ENCODE measurements at places on chromosomes 11 and 22. TPM values are rescaled to one million over a fixed set of nuclear protein-coding genes. Genes with fewer than 3 reads are reported as not detected.

GRCh38 chr11:133598906-133599305 lies 66.6 kb upstream of the OPCML start:
- DNase-seq: no peak

GRCh38 chr11:134822897-134823296 lies 410.9 kb upstream of the B3GAT1 start:
- DNase-seq: no peak

FGF19 gene
- polyA plus RNA-seq: 0.14 TPM

DNA sequence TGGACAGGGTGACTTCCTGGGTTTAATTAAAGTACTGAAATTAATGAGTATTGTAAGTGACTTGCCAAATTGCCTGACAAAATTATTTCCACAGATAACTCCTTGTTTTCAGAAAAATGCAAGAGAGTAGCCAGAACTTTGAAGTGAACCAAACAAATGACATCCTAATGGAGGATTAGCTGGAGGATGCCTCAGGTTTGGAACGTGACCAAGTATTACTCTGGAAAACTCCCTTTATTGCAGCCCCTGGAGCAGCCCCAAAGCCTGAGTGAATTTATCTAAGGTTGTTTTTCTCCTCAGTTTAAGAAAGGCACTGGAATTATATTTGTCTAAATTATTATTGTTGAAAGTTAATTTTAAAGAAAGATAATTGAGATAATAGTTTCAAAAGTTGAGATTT lies 343.6 kb upstream of the MTNR1B start:
- no peak for DNase-seq

DNA sequence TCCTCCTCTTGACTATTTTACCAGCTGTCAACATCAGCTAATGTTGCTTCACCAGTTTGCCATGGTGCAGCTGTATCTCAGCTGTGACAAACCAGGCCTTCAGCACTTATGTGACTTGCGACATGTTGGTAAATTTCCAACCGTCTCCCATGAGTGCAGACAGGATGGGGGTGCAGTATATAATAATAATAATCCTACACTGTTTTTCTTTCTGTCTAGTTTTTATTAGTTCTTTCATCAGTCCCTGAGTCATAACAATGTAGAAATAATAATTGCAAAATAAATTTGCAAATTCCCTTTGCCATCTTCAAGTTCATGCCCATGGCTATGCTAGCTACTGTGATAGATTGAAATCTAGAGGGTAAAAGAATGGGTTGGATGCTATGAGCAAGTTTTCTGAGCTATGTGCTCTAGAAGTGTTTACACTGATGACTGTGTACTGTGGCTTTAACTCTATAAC lies 4.9 kb downstream of the MMP13 start:
- no peak for DNase-seq

ADM2 gene
- 2.4 TPM for polyA plus RNA-seq

WNT11 gene
- polyA plus RNA-seq: 17.4 TPM

DNA sequence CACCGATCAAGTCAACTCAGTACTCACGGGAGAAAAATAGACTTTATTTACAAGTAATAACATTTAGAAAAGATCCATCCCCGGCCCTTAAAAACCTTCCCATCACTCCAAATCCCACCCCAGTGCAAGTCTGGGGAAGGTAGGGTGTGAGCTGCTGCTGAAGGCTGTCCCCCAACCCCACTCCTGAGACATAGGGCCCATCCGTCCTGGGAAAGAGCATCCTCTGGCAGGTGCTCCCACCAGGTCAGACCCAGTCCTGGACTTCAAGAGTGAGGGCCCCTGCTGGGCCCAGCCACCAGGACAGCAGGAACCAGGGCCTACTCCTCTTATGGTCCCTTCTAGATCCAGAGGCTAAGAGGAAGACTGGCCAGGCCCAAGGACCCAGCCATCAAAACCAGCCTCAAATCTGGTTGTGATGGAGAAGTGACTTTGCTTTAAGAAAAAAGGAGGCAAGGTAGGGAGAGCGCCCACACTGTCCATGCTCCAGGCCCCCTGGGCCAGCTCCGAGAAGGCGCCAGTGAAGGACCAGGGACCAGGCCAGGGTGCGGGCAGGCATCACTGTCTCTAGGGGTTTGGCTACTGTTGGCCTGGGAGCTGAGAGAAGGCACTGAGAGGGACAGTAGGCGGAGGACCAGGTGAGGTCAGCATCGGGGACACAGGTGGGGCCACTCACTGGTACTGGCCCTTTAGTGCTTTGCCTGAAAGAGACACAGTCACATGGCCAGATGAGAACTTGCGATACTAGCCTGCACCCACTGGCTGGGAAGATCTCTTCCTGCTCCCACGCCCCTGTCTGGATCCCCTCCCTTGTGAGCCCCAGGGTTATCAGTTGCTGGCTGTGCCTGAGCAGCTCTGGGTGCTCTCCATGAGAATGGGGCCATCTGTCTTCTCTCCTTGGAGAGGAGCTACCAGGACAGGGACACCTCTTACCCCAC lies 4.4 kb downstream of the IL18BP start:
- DNase-seq: no peak

- DNase-seq: no peak
Observed at GRCh38 chr11:102320679-102321078, 3.4 kb downstream of the BIRC3 start.

MYOD1 gene
- polyA plus RNA-seq: not detected

SMDT1 gene
- 86.4 TPM for polyA plus RNA-seq

DNA sequence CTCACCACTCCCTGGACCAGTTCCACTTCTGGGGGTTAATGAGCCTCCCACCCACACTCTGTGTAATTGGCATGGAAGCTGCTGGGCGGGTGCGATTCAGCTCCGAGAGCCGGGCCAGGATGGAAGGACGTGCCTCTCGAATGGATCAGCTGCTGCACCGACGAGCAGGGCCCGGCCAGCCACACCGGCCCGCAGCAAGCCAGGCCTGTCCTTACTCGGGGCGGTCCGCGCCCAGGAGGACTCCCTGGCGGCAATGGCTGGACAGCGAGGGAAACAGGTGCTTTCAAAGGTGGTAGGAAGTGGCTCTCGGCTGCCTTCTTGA lies 4.3 kb upstream of the SHISAL1 start:
- DNase-seq: no peak

XRCC6 gene
- 333 TPM for polyA plus RNA-seq

PYGM gene
- 2.5 TPM for polyA plus RNA-seq

GRCh38 chr11:19933801-19934488 lies 221.3 kb downstream of the NAV2 start:
- no peak for DNase-seq

GRCh38 chr11:69554849-69555248 lies 73.4 kb downstream of the LINC01488 start:
- no peak for DNase-seq

DNA sequence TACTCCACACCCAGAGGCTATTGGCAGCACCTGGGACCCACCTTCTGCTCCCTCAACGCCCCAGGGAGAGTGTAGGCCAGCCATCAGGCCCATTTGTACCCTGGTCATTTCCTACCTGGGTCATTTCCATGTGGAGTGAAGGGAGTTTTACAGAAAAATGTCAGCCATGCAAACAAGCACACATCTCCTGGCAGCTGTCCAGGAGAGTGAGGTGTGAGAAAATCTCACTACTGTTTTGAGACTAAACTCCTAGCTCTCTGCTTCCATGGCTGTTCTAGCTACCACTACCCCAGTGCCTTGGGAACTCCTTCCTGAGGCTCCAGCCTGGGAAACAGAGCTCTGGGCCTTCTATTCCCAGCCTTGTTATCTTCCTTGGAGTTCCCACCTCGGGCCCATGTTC lies 2.8 kb upstream of the TMPRSS13 start:
- no peak for DNase-seq

DNA sequence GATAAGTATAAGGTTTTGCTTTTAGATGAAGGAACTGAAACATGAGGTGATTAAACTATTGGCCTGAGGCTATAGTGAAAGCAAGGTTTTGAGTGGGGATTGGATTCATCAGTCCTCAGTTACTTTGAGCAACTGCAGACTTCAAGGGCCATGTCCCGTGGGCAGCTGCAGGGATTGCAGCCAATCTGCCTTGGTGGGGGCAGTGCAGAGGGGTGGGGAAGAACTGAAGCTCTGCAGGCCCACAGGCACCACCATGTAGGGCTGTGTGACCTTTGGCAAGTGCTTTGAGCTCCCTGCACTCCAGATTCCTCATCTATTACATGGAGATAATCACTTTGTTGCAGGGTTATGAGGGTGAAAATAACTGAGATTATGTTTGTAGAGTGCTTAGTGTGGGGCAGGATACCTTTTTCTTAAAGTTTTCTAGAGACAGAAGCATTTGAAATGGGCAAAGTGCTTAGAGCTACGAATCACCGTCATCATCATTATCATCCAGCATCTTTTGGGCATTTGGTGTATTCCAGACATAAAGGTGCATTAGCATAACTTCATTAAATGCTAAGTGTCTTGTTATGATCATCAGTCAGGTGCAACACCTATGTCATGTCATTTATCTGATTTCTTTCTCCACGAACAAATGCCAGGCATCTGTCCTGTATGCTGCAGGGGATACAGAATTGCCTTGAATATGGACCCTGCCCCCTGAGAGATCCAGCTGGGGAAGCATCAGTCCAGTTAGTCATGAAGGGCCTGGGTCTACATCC lies 72.1 kb upstream of the TENM4 start:
- DNase-seq: no peak

GRCh38 chr11:73983741-73984538 lies 1.3 kb upstream of the UCP2 start:
- no peak for DNase-seq

DNA sequence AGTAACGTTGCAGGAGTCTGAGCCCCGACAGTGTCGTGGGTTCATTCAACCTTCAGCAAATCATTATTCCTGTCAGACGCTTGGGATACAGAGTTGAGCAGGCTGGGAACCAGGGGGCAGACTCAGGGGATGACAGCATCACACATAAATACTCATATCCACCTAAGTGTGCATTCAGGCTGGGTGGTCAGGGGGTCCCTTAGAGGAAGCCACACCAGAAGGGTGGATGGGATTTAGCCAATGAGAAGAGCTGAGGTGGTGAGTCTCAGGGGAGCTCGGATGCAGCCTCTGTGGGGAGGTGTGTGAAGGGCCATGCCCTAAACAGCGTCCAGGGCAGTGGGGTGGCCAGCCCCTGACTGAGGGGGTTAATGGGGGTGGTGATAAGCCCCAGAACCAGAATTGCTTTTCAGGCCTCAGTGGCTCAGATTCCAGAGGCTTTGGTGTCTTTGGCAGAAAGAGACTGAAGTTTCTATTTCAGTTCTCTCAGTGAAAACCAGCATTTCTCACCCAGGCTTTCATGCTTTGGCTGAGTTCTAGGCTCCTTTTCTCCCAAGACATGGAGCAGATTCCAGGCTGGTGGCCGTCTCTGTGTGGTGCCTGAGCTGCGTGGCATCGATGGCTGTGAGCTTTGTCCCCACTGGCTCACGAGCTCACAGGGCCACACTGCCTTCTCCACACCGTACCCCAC lies 83.9 kb upstream of the CLDN5 start:
- DNase-seq: no peak

GRCh38 chr11:67400251-67400941 lies 1.3 kb downstream of the PPP1CA start:
- DNase-seq: no peak

DDI1 gene
- polyA plus RNA-seq: not detected

DNA sequence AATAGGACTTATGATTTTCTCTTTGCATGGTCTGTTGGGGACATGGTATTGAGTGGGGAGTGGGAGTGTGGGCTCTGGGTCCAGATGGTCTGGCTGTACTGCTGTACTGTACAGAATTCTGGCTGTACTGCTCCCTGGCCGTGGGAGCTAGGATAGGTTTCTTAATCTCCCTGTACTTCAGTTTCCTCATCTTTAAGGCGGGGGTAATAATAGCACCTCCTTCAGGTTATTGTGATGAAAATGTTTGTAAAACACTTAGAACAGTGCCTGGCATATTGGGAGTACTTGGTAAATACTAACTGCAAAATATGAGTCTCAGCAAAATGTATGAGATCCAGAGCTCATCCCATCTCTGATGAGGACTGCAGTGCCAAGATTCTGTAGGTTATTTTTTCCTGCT lies 198.6 kb downstream of the KIF18A start:
- DNase-seq: no peak

MUC5AC gene
- polyA plus RNA-seq: 0.01 TPM

PRG3 gene
- polyA plus RNA-seq: 0.41 TPM

GRCh38 chr11:9264316-9265210 lies 587 bp downstream of the DENND5A start:
- peak; percentile 60 for DNase-seq

DNA sequence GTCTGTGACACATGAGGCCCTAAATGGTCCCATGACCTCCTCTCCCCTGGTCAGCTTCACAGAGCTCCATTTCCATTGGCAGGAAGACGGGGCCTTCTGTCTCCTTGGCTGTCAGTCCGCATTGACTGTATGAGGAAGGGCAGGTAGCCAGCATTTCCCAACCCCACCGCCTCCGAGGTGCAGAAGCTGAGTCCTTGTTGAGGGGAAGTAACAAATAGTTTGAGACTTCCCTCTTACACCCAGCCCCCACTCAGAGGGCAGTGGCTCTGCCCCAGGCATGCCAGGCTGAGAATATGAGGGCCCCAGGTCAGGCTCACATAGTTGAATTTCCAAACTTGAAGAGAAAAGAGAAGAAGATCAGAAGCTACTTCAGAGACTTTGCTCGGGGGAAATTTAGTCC lies 611.1 kb downstream of the BRD1 start:
- DNase-seq: no peak

PGM2L1 gene
- 4.4 TPM for polyA plus RNA-seq

- DNase-seq: no peak
Observed at GRCh38 chr22:31496735-31497146, 405 bp downstream of the SFI1 start.

GRCh38 chr22:50189849-50190181 lies 4.1 kb downstream of the TRABD start:
- no peak for DNase-seq

KRTAP5-1 gene
- polyA plus RNA-seq: 0.24 TPM

GRCh38 chr11:99370549-99371216 lies 349.9 kb downstream of the CNTN5 start:
- no peak for DNase-seq

RIMBP3C gene
- polyA plus RNA-seq: 0.50 TPM

GRCh38 chr11:110631551-110631950 lies 80.7 kb downstream of the ARHGAP20 start:
- no peak for DNase-seq

GRCh38 chr11:92920331-92920730 lies 49.1 kb upstream of the MTNR1B start:
- no peak for DNase-seq

- DNase-seq: no peak
Observed at GRCh38 chr22:27557286-27558008, 244.1 kb downstream of the MN1 start.

DNA sequence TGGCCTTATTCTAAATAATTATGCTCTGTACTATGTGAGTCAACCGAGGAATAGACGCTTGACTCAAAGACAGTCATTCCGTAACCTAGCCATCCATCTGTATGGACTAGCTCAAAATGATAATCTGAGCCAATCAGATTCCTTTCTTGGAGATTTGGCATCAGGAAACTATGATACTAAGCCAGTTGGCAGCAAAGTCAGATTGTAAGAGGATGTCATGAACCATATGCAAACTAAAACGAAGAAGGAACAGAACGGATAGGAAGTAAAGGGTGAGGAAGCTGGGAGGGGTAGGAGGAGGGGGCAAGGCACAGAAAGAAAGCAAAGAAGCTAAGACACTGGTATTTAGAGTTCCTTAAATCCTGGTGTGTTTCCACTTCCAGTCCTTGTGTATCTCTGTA lies 10.7 kb upstream of the SESN3 start:
- DNase-seq: no peak

GRCh38 chr11:1791912-1792311 lies 28.2 kb upstream of the CTSD start:
- no peak for DNase-seq

PIK3IP1 gene
- 8.1 TPM for polyA plus RNA-seq

UPK3A gene
- polyA plus RNA-seq: 1.8 TPM

TENM4 gene
- polyA plus RNA-seq: 31.9 TPM

GRCh38 chr22:43561415-43562178 lies 149.8 kb downstream of the MPPED1 start:
- DNase-seq: no peak

- no peak for DNase-seq
Observed at GRCh38 chr11:104870910-104871309, 27.4 kb downstream of the CASP12 start.
